ENCODE measurements at places on chromosomes 2 and 18.

- DNase-seq, result no peak
These were observed 74.6 kb upstream of the LAPTM4A start for GRCh38 chr2:20126040-20126439.

GRCh38 chr2:121281107-121281506, 3.9 kb downstream of the TFCP2L1 start:
- DNase-seq, result no peak

DNA sequence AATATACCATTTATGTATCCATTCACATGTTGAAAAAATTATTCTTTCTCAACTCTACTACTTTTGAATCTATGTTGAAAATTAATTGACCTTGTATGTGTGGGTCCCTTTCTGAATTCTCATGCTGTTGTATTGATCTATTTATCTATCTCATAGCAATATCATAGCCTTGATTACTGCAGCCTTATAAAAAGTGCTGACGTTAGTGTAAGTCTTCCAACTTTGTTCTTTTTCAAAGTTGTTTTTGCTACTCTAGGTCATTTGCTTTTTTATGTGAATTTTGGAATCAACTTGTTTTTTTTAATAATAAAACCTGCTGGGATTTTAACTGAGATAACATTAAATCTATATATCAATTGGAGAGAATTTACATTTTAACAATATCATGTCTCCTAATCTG, 52.2 kb upstream of the PAX3 start:
- DNase-seq, result no peak

DNA sequence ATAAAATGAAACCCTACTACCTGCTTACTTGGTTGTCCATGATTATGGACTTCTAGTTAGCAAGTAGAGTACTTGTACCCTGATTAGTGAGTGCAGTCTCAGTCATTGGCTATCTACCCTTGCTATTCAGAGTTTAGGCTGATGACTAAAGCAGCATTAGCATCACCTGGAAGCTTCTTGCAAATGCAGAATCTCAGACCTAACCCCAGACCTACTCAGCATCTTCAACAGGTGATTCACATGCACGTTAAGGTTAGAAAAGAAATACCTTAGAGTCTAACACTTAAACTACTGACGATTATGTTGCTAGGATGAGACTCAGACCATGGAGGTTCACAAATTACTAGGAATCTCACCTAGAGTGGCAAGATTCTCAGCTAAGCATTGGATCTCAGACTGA, 399.9 kb upstream of the FANCL start:
- no peak for DNase-seq

DNA sequence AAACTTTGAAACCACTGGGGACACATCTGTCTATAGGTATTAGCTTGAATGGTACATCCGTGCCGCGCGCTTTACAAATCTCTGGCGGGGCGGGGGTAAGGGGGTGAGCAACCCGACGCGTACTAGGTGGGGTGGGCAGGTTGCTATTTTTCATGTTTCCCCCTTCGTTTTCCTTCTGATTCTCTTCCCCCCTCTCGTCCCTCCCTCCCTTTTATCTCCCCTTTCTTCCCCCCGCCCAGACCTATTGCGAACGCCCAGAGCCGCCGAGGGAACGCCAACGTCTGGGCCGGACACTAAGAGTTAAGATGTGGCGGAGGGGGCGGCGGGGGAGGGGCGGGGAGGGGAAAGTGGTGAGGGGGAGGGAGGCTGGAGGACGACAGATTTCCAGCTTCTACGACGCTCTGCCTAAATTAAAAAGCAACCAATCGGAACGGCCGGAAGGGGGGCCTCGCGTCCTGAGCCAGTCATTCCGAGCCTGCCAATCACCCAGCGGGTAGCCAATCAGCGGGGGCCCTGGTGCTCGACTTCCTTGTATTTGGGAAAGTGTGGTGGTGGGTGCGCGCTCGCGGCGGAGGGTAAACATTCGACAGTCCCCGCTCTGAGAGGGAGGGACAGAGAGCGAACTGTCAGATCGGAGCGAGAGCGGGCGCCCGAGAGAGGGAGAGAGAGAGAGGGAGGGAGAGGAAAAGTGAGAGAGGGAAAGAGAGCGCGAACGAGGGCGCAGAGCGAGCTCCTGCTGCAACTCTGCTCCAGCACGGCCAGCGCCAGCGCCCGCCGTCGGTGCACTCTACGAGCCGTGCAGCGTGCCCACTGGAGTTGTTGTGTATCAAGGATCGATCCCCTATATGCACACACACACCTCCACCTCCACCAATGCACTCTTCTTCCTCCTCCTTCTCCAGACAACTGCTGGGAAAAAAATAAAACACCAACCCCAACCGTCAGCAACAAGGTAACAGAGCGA, at the start of gene POU3F3:
Gene POU3F3, plus strand, starts transcription at position 582 of the 964 bp plus-strand sequence. CDS start 1,396 bp downstream, outside the sequence.
- peak; percentile 99 for DNase-seq

- DNase-seq, result no peak
These were observed 234.8 kb downstream of the ALPK2 start for GRCh38 chr18:58394046-58394445.

DNA sequence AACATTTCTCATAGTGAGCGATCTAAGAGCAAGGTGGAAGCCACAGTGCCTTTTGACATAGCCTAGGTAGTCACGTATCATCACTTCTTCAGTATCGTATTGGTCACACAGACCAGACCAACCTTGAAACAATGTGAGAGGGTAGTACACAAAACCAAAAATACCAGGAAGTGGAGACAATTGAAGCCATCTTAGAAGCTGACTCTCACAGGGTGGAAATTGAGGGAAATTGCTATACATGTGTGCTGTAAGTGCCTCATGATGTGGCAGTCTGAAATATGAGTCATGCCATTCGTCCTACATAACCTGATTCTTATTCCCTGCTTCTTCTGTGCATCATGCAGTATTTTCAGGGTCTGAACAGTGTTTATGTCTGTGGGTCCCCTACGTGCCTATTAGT, 62.3 kb upstream of the STON1 start:
- no peak for DNase-seq

- no peak for DNase-seq
These were observed 236.3 kb upstream of the VWC2L start for GRCh38 chr2:214174563-214174962.

DNA sequence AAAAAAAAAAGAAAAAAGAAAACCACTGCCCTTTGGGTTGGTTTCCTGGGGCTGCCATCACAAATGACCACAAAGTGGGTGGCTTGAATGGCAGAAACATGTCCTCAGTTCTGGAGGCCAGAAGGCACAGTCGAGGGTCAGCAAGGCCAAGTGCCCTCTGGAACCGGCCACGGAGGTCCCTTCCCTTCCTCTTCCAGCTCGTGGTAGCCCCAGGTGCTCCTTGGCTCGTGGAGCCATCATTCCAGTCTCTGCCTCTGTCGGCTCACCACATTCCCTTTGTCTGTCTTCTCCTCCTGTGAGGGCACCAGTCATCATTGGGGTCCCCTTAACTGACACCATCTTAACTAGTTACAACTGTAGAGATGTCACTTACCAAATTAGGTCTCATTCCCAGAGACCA, 8.5 kb upstream of the NFATC1 start:
- no peak for DNase-seq

DNA sequence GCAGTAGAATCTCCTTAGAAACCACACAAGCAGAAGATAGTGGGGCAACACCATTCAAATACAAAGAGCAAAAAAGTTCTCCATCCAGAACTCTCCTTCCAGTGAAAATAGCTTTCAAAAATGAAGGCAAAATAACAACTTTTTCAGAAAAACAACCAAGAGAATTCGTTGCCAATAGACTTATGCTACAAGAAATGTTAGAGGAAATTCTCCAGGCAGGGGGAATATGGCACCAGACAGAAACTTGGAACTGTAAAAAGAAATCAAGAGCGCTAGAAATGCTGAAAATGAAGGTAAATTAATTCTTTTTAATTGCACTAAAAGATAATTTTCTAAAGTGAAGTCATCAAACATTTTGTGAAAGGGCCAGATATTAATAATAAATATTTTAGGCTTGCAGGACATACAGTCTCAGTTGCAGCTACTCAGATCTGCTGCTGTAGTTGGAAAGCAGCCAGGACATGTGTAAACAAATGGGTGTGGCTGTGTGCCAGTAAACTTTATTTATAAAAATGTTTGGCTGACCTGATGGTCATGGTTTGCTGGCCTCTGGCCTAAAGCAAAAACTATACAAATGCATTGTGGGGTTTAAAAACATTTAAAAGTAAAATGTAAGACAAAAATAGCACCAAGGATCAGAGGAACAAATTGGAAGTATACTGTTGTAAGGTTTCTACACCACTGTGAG, 73.7 kb upstream of the TGFA start:
- DNase-seq, result no peak

GRCh38 chr2:233791151-233791882, 13.2 kb downstream of the MROH2A start:
- DNase-seq, result no peak

GRCh38 chr2:222054813-222055212, 244.0 kb downstream of the PAX3 start:
- DNase-seq, result no peak

DNA sequence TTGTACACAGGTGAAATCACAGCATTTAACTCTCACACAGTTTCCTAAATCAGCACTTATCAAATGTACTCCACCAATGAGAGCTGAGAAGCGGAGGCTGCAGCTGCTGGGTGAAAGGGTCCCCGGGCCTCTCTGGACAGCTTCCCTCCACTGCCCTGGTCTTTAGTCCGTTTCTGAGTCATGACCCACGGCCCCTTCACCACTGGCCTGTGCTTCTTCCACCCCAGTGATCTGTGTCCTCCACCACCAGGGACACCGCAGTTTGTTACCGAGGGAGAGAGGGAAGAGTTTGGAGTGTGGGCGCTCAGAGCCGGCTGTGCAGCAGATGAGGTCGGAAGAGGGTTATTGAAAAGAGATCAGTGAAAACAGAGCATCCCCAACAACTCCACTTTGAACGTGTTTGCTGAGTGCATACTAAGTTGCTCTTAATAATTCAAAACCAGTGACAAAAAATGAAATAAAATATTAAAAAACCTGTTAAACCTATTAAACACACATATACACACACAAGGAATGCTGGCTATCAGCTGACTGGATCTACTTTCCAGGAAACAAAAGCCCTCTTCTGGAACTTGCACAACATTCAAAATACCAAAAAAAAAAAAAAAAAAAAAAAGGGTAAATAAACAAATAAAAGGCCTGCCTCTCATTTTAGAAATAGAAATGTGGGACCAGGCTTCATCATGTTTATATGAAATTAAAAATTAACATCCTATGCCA, 54.1 kb downstream of the PXDN start:
- no peak for DNase-seq

DNA sequence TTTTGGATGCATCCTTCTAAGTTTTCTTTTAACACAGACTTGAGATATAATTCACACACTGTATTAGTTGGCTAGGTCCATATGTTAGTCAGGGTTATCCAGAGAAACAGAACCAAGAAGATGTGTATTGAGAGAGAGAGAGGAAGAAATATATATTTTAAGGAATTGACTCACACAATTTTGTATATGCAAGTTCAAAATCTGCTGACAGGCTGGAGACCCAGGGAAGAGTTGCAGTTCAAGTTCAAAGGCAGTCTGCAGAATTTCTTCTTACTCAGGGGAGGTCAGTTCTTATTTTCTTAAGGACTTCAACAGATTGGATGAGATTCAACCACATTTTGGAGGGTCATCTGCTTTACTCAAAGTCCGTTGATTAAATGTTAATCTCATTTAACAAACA, 23.0 kb upstream of the MRO start:
- DNase-seq, result no peak

DNA sequence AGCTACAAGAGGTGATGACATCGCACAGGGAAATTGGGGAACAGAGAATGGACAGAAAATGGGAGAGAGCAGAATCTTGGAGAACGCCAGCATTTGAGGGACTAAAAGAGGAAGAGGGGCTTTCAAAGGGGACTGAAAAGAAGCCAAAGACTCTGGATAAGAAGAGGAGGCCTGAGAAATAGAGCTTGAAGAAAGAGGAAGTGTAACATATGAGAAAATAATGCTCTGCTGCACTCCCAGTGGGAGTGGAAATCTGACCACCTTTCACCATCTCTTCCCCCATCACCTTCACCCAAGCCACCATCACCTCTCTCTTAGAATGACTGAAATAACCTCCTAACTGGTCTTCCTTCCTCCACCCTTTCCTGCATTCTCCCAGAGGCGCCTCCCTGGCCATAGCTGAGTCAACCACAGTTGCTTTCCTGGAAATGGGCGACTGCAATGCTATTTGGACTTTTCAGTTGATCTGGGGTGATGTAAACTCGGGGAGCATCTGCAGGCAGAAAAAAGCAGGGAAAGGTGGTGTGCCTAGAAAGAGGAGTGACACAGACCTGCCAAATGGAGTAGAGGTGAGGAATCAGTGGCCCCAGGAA, 16.8 kb downstream of the CXCR1 start:
- DNase-seq, result no peak

- no peak for DNase-seq
These were observed 2.5 kb downstream of the GYPC start for GRCh38 chr2:126658319-126658904.

DNA sequence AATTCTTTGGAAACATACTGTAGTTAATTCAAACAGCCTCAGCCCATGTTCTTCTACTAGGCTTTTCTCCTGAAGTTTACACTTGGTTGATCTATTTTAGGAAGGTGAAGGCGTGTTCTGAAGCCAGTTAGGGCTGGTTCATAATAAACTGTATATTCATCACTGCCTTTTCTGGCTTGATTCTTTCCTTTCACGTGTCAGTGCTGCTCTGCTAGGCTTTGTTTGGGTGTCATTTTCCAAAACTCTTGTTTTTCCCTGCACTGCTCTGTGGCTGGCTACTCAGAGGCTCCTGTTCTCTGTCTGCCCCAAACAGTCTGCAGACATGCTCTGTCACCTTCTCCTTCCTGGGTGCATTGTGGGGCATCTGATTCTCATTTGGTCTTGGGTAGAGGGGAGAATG, 136.1 kb downstream of the PARD3B start:
- DNase-seq, result no peak

GRCh38 chr2:46813020-46813415, 102.6 kb downstream of the MCFD2 start:
- no peak for DNase-seq

DNA sequence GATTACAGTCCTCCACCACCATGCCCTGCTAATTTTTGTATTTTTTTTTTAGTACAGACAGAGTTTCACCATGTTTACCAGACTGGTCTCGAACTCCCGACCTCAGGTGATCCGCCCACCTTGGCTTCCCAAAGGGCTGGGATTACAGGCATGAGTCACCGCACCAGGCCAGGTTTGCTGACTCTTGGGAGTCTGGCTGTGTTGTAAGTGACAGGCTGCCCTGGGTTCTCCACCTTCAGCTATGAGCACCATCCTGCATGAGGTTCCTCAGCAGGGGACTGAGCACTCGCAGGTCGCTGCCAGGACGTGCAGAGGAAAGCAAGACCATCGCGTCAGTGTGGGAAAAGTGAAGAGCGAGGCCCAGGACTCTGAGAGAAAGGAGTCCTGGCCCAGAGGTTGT, 112.6 kb upstream of the NDUFV2 start:
- no peak for DNase-seq

- no peak for DNase-seq
These were observed 4.4 kb downstream of the ANKRD44 start for GRCh38 chr2:197306024-197306695.
